ENCODE measurements at places on chromosomes 5 and 9.

- DNase-seq = no peak
Measured at GRCh38 chr5:55636683-55637082, 75.4 kb downstream of the SLC38A9 start.

DNA sequence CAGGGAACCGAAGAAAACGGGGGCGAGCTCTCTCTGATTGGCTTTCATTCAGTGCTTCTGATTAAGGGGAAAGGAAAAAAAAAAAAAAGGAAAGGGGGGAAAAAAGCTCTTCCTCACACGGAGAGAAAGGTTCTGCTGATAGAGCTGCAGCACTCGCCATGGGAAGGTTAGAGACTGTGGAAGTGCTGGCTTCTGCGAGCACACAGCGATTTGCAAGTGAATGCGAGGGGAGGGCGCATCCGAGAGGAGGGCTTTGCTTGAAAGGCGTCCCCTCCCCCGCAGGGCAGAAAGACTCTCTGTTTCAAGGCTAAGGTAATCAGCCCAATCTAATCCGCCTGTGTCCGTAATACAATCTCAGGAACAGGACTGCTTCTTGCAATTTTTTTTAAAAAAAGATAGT, at the start of gene CDH10:
Gene CDH10 (minus strand): TSS at position 218 of the 400 bp plus-strand sequence. CDS start 51,488 bp downstream, outside the sequence.
- DNase-seq = no peak

GRCh38 chr9:113712053-113712452, 164.1 kb upstream of the ZNF618 start:
- no peak for DNase-seq

DNA sequence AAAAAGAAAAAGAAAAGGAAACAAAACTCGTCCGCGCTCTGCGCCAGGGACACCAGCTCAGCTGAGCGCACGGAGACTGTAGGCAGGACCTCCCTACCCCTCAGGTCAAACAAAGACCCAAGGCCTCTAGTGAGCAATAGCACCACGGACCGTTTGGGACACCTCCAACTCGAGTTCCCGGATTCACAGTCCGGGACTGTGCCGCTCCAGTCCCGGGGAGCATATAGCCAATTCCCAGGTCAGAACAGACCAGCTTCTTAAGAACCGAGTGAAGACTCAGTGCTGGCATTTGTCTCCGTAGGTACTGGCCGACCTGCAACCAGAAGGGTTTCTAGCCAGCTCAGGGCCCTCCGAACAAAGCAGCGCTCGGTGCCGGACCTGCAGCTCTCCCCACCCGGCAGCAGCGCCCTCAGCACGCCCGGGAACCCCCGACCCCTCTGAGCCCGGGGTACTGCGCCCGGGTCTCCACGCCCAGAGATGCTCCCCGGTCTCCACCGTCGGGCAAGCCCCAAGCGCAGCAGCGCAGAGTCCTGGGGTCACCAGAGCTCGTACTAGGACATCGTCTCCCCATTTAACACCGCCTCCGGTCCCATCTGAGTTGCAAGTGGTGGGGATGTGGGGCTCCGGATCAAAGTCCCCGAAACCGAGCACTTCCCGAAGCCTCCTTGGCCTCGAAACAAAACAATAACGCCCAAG, 591 bp downstream of the ABCA1 start:
- no peak for DNase-seq

DNA sequence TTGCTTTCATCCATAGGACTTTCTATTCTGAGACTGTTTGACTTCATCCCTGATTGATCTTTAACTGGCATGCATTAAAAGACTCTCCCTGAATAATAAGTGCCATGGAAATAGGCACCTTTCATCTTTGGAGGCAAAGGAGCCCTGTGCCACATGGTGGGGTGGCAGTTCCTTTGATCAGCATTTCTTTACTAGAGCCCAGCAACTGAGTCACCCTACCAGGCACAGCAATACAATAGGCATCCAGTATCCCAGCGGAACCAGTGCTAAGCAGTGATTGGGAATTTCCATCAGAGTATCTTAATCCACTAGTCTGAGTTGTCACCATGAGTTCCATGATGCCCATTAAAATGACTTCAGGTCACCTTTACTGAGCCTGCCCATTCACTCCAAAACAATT, 476.1 kb upstream of the MPDZ start:
- no peak for DNase-seq

GRCh38 chr5:56302027-56302426, 68.9 kb upstream of the ANKRD55 start:
- no peak for DNase-seq

DNA sequence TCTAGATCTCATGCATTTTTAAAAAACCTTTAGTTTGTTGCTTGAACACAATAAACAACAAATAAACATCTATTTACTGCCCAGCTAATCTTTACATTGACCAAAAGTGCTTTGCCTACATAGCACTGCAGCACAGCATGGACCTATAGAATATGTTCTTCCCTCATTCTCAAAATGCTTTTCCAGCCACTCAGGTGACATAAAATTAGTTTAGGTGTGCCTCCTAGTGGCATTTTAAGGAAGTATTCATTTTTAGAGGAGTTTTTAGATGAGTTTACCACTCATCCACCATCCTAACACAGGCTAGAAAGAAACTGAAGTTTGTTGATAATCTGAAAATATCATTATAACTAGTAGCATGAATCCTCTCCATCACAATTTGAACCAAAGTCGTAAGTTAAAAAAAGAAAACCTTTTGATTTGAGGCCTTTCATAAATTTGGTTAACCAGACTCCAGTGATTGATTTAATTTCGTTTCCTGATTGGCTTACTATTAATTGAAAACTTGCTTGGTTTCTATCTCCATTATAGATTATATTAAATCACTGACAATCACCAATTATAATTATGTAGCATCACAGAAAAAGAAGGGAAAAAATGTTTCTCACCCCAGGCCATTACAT, 12.6 kb downstream of the PLGRKT start:
- no peak for DNase-seq

DNA sequence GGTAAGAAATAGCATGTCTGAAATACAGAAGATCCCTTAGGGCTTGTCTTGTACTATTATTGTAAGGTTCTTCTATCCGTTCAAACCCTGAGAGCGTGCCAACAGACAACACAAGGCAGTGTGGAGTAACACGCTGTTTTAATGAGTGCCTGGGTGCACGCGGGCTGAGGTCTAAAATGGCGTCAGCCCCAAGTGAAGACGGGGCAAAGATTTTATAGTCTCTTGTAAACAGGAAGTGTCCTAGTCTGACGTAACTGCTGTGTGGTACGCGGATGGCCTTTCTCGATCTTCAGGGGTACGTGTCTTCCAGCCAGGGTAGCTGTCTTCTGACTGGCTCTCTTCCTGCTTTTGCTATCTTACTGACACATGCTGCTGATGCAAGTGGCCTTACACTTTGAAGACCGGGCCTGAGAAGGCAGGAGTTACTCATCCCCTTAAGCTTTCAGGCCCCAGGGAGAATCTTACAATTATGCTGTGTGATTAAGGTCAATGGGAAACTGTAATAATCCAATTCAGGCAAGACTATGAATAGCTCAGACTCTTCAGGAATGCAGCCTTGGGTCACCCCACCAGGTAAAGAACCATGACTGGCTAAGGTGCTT, 1812.0 kb upstream of the CDH9 start:
- DNase-seq = no peak

DNA sequence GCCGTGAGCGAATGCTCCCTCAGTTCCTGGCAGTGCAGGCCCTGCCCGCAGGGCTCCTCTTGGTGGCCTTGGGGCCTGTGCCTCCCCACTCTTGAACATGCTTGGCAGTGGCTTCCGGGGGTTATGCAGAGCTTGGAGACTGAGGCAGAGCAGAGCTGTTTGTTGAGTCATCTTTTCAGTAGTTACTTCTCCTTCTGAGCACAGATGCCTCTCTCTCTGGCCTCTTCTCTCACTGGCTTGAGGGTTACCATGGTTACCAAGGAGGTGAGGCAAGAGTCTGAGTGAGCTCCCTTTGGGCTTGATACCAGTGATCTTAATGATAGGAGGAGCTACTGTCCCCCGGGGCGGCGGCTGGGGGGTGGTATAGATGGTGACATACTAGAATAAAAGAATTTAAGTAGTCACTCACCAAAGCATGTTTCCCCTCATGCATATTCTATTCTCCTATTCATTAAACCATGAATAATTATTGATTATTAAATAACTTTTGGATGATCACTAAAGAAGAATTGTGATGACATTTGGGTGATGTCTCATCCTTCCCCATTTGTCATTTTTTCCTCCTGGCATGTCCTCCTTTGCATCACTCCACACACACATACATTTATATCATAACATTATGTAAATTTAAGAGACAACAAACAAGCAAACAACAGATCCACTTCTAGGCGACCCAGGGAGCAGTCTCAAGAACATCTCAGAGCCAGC, 111.1 kb downstream of the ARHGAP26 start:
- DNase-seq = no peak

DNA sequence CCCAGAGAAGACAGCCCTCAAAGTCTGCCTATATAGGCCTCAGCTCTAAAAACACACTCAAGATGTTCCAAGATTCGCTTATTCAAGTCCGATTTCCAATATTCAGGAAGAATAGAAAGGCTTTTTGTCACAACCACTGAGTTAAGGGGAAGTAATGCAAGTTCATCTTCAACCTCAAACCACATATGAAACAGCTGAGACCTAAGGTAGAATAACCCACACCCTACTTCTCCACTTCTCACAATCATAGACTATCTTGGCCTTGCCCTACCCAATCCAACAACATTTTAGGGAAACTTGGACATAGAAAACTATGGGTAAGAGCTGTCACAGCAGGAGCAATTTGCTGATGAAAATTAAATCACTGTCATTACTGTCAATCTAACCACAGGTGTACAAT, 152.0 kb upstream of the LRRTM2 start:
- DNase-seq = no peak

- no peak for DNase-seq
Measured at GRCh38 chr5:93926831-93927620, 185.6 kb upstream of the POU5F2 start.

GRCh38 chr5:135571066-135571609, 7.7 kb downstream of the CXCL14 start:
- no peak for DNase-seq

DNA sequence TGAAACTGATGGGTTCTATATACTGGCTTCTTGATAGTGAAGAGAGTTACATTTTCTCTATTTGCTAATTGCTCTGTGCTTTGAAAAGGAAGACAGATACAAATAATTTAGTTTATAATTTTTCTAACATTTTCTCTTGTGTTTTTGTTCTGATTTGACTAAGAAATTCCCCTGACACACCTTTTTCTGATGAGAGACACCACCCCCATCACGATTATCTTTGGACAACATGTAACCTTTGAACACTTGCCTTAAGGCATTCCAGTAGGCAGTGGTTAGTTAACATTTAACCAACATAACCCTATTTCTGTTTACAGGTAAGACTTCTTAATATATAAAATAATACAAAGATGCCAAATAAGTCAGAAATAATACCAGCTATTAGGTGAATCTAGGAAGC, 4.1 kb upstream of the PTBP3 start:
- DNase-seq = no peak

Measured in stimulated activated CD4-positive, alpha-beta T cell treated with anti-CD3 and anti-CD28 coated beads, Interleukin-12 subunit alpha, Interleukin-12 subunit beta, amount 100 ng/mL, for 48 hours (primary cell).